Kidney (tissue), 22 donors: ENCODE measurements at places on chromosomes 16 and 17. TPM values are rescaled to one million over a fixed set of nuclear protein-coding genes. Genes with fewer than 3 reads are reported as not detected.

GRCh38 chr16:51508490-51509212 is 357.6 kb upstream of the SALL1 start:
- no peak for DNase-seq

- no peak overlapping the region for H3K4me3 ChIP-seq
- no peak overlapping the region for H3K27ac ChIP-seq
- H3K36me3 ChIP-seq, result no peaks in the 10 kb centered on the region
- DNase-seq, result no peak
These were observed 140.5 kb upstream of the HS3ST2 start for GRCh38 chr16:22673421-22673831.

GRCh38 chr17:61659437-61659836 is 68.4 kb upstream of the NACA2 start:
- no peaks in the 10 kb centered on the region for H3K27me3 ChIP-seq
- no peak for DNase-seq
- no peak overlapping the region for H3K4me3 ChIP-seq
- H3K27ac ChIP-seq, result no peak overlapping the region
- no peaks in the 10 kb centered on the region for H3K36me3 ChIP-seq

DNA sequence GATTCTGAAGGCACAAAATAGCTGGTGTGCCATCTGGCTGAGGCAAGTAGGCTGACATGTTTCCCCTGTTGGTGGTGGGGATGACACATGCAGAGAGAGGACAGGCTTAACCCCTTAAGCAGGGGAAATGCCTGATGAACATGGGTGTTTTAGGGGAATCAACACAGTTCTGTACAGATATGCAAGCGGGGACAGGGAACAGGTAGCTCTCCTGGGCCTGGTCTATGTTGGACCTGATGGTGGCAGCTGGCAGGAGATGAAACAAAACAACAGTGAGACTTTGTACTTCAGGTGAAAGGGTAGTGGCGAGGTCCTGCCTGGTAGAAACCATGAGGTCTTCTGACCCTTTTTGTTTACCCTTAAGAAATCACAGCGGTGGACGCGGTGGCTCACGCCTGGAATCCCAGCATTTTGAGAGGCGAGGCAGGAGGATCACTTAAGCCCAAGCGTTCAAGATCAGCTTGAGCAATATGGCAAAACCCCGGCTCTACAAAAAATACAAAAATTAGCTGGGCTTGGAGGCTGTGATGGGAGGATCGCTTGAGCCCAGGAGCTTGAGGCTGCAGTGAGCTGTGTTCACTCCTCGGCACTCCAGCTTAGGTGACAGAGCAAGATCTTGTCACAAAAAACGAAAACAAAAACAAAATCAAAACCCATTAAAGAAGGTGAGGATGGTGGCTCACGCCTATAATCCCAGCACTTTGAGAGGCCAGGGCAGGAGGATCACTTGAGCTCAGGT is 10.5 kb downstream of the OR1F1 start:
- H3K27me3 ChIP-seq, result peaks cover 13% of the 10 kb centered on the region
- no peak overlapping the region for H3K27ac ChIP-seq
- no peaks in the 10 kb centered on the region for H3K36me3 ChIP-seq
- DNase-seq, result no peak

GRCh38 chr16:55828680-55829079 is 4.2 kb downstream of the CES1 start:
- H3K27ac ChIP-seq, result no peak overlapping the region
- no peak overlapping the region for H3K4me3 ChIP-seq
- no peaks in the 10 kb centered on the region for H3K27me3 ChIP-seq
- DNase-seq, result no peak
- no peaks in the 10 kb centered on the region for H3K4me1 ChIP-seq

GRCh38 chr17:17119106-17119505 is 76.8 kb downstream of the MPRIP start:
- no peak overlapping the region for H3K4me3 ChIP-seq
- peak; percentile 55 for DNase-seq
- no peaks in the 10 kb centered on the region for H3K4me1 ChIP-seq
- H3K36me3 ChIP-seq, result no peaks in the 10 kb centered on the region
- no peaks in the 10 kb centered on the region for H3K27me3 ChIP-seq
- no peak overlapping the region for H3K27ac ChIP-seq

- H3K27ac ChIP-seq, result no peak overlapping the region
- H3K27me3 ChIP-seq, result peaks cover 9% of the 10 kb centered on the region
- H3K4me3 ChIP-seq, result no peak overlapping the region
These were observed 118.2 kb upstream of the SMURF2 start for GRCh38 chr17:64780096-64781013.

DNA sequence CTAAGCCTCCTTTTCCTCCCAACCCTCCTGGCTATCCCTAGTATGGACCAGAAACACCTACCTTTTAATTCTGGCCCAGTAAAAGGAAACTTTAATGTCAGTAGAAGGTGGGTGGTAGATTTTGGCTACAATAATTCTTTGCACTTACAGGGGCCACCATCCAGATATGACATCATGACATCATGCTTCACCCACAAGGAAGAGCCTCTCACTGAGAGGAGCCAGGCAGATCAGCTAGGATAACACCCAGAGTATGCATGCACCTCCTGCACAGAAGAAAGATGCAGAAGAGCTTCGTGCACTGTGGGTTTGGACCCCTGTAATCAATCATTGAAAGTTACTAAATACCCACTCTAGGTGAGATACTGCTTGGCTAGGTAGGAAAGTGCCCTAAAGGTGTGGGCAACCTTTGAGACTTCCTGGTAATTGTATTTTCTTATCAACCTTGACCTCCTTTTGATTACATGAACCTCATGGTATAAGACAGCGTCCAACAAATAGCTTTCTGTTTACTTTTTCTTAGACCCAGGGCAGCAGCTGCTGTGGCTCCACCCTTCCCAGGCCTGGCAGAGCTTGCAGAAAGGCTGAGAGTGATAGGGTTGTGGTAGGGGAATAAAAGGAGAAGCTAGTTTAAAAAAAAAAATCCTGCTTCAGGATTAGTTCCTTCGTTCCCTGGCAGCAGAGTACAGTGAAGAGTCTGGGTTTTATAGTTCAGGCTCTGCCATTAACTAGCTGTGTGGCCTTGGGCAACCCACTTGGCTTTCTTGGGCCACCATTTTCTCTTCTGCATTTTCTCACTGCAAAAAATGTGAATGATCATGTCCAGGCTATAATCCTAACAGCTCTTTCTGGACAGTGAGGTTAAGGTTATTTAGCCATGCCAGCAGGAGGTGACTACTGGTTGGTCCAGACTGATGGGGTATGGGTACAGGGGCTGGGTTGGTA is 6.2 kb downstream of the MAP3K14 start:
- no peak for DNase-seq
- no peaks in the 10 kb centered on the region for H3K27me3 ChIP-seq
- H3K4me1 ChIP-seq, result peaks cover 61% of the 10 kb centered on the region
- no peaks in the 10 kb centered on the region for H3K36me3 ChIP-seq
- H3K27ac ChIP-seq, result peak overlapping the region; percentile 96
- no peak overlapping the region for H3K4me3 ChIP-seq

DNA sequence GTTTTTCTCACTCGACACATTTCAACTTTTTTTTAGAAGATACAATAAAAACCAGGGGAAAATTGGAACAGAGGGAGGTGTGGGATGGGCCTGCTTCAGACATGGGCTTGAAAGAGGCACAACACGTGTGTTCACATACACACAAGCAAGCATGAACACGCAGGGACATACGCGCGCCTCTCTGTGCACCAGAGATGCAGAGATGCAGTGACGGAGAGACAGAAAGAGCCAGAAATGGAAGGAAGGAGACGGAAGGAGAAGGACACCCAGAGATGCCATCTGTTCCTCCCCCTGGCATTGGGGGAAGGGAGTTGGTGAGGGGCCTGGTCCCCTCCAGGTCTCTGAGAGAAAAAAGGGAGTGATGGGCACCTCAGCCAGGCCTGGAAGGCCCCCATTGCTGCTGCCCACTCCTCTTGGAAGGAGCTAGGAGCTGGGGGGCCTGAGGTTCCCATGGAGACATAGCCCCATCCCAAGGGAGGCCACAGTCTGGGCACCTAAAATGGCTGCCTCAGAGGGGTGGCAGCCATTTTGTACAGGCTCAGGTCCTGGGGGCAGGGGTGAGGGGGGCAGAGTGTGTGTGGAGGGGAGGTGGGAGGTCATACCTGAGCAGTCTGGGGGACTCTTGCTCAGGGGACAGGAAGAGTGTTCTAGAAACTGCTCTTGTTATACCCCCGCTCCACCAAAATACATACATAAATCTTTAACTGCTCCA is 3.8 kb upstream of the NEUROD2 start:
- no peak overlapping the region for H3K27ac ChIP-seq
- H3K27me3 ChIP-seq, result peaks cover 22% of the 10 kb centered on the region
- H3K36me3 ChIP-seq, result no peaks in the 10 kb centered on the region
- no peaks in the 10 kb centered on the region for H3K4me1 ChIP-seq
- no peak for DNase-seq

DNA sequence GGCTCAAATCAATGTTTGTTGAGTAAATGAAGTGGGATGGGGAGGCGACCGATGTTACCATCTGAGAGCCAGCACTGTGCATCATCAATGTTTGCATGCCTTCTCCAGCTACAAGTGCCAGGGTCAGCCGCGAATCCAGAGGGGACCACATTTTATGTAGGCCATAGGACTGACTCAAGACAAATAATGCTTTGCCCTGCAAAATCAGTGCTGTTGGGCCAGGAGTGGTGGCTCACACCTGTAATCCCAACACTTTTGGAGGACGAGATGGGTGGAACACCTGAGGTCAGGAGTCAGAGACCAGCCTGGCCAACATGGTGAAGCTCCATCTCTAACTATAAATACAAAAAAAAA is 53.1 kb upstream of the WSB1 start:
- no peaks in the 10 kb centered on the region for H3K4me1 ChIP-seq
- no peak overlapping the region for H3K4me3 ChIP-seq
- no peak for DNase-seq
- H3K27ac ChIP-seq, result no peak overlapping the region

GRCh38 chr16:49503256-49504022 is 129.8 kb downstream of the C16orf78 start:
- no peaks in the 10 kb centered on the region for H3K4me1 ChIP-seq
- H3K27ac ChIP-seq, result no peak overlapping the region
- H3K4me3 ChIP-seq, result no peak overlapping the region
- no peaks in the 10 kb centered on the region for H3K27me3 ChIP-seq
- DNase-seq, result no peak
- H3K36me3 ChIP-seq, result no peaks in the 10 kb centered on the region

GRCh38 chr17:19486351-19487023 is 47.2 kb upstream of the SLC47A1 start:
- H3K27ac ChIP-seq, result no peak overlapping the region
- no peaks in the 10 kb centered on the region for H3K4me1 ChIP-seq
- DNase-seq, result no peak
- no peaks in the 10 kb centered on the region for H3K36me3 ChIP-seq
- no peaks in the 10 kb centered on the region for H3K27me3 ChIP-seq
- no peak overlapping the region for H3K4me3 ChIP-seq

GRCh38 chr16:46882940-46883307 is 1.2 kb upstream of the GPT2 start:
- H3K27ac ChIP-seq, result no peak overlapping the region
- no peaks in the 10 kb centered on the region for H3K36me3 ChIP-seq
- H3K27me3 ChIP-seq, result no peaks in the 10 kb centered on the region
- DNase-seq, result no peak
- H3K4me1 ChIP-seq, result peaks cover 8% of the 10 kb centered on the region

DNA sequence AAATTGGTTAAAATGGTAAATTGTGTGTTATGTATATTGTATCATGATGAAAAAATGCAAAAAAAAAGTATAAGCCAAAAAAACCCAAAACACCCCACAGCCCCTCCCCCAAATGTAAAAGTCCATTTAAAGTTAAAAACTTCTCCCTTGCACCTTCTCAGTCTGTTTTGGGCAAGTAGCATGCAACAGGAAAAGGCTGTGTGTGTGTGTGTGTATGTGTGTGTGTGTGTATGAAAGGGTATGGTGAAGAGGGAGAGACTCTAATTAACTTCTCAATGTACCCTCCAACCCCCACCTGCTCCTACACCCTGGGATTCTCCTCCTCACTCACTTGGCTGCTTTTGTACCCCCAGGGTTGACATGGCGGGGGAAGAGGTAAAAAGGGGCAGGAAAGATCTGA is 9.2 kb upstream of the GGT6 start:
- no peaks in the 10 kb centered on the region for H3K27me3 ChIP-seq
- no peak overlapping the region for H3K27ac ChIP-seq
- H3K4me3 ChIP-seq, result no peak overlapping the region
- no peak for DNase-seq

GRCh38 chr17:39134878-39135277 is 16.6 kb downstream of the PLXDC1 start:
- no peak overlapping the region for H3K4me3 ChIP-seq
- no peak overlapping the region for H3K27ac ChIP-seq
- H3K36me3 ChIP-seq, result no peaks in the 10 kb centered on the region

- no peaks in the 10 kb centered on the region for H3K4me1 ChIP-seq
- no peaks in the 10 kb centered on the region for H3K36me3 ChIP-seq
- H3K4me3 ChIP-seq, result no peak overlapping the region
- H3K27ac ChIP-seq, result no peak overlapping the region
- DNase-seq, result no peak
These were observed 32.7 kb upstream of the SCNN1B start for GRCh38 chr16:23269248-23269953.

DNA sequence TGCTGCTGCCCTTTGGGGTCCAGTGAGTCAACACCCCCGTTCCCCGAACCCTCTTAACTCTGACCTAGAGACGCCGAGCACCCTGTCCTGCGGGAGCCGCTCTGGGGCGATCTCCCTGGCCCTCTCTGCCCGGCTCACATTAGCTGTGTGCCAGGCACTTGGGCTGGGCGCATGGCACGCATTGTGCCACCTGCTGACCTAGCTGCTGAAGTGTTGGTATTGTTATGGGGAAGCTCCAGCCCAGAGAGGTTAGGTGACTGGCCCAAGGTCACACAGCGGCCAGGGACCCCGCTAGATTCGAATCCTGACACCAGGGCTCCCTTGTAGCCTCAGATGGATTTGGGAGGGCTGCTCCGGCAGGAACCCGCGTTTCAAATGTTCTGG is 1.1 kb downstream of the HSD17B1 start:
- no peak for DNase-seq
- no peaks in the 10 kb centered on the region for H3K4me1 ChIP-seq
- H3K36me3 ChIP-seq, result no peaks in the 10 kb centered on the region
- peak overlapping the region; percentile 91 for H3K4me3 ChIP-seq
- H3K27me3 ChIP-seq, result no peaks in the 10 kb centered on the region

Gene CSH1
- not detected for total RNA-seq

Gene ANKRD40CL
- total RNA-seq, result not detected

Gene CYGB
- total RNA-seq, result 12.6 TPM

Gene PRCD
- 2.2 TPM for total RNA-seq

Gene SLC13A2
- total RNA-seq, result 1.1 TPM

Gene NEUROD2
- total RNA-seq, result not detected

Gene KRTAP4-4
- not detected for total RNA-seq
